ENCODE measurements at places on chromosomes 2 and 18.

DNA sequence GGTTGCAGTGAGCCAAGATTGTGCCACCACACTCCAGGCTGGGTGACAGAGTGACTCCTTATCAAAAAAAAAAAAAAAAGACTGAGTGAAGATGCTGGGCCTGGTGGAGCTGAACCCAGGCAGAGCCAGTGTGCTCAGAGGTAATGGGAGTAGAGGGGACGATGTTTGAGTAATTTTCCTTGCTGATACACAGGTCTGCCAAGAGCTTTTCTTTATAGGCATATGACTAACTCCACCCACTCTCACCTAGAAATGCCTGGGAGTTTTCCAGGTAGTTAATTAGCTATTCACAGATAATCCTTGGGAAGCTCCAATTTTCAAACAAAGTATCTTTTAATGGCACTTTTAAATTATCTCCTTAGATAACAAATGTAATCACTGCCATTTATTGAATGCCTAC lies 33.4 kb upstream of the ACSL3 start:
- no peak for DNase-seq

DNA sequence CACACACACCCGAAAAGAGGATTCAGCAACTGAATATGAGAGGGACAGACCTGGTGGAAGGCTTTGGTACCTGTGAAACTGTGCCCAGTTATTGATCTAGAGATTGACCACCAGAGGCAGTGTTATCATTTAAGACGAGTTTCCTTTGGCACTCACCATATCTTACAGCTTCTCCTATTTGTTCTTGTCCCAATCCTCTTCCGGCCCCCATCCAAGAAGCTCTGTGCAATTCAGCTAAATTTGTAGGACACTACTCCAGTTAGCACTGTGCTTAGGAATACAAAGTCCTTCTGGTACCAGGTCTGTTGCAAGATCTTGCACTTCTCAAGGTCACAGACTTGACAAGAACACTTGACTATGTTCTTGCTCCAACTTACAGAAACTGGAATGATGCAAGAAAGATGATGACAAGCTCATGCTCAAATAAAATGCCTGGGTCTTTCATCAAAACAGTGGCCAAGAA lies 177.7 kb downstream of the TMEM247 start:
- no peak for DNase-seq

DNA sequence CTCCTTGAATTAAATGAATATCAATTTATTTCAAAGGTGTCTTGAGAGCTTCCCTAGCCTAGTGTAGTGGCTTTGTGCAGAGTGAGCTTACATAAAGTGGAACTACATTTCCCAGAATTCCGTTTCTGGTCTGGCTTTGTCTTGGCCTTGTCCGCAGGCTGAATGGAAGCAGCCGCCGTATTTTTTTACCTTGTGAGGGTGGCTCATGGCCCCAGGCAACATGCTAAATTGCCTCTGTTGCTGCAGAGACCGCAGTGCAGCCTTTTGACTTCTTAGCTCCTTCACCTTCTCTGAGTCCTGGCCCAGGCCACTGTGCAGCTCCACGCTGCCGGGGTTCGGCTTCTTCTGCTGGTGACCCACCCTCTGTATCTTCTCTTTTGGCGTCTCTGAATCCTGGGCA lies 114.8 kb upstream of the SLC38A11 start:
- DNase-seq, result no peak

- no peak for DNase-seq
Measured at GRCh38 chr2:230124757-230125431, 56.2 kb upstream of the SLC16A14 start.

GRCh38 chr2:131584380-131584779 lies 56.7 kb downstream of the CCDC74A start:
- DNase-seq, result no peak

GRCh38 chr2:43139501-43139900 lies 86.9 kb downstream of the ZFP36L2 start:
- DNase-seq, result no peak

GRCh38 chr18:55402731-55403405 lies 185.1 kb downstream of the TCF4 start:
- no peak for DNase-seq

GRCh38 chr2:222418739-222419138 lies 5.6 kb upstream of the SGPP2 start:
- DNase-seq, result no peak

Data from right hindlimb (tissue), 1 donor.